ENCODE measurements at places on chromosomes 3 and 15.
A peak's percentile ranks its signal among the peaks of the same experiment; 100 is the strongest.

DNA sequence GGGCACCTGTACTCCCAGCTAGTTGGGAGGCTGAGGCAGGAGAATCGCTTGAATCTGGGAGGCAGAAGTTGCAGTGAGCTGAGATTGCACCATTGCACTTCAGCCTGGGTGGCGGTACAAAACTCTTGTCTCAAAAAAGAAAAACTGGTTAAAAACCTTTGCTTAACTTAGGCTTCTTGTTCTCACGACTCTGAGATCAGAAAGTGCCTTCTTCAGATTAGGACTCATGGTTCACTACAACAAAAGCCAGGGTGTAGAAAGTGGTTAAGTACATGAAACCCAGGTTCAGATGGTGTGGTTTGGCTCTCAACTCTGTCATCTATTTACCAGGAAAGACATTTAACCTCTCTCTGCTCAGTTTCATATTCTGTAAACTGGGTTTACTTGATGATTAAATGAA lies 168.4 kb downstream of the TUSC7 start:
- no peak for DNase-seq

- DNase-seq, result no peak
Observed at GRCh38 chr15:71627604-71628003, 182.8 kb upstream of the NR2E3 start.

DNA sequence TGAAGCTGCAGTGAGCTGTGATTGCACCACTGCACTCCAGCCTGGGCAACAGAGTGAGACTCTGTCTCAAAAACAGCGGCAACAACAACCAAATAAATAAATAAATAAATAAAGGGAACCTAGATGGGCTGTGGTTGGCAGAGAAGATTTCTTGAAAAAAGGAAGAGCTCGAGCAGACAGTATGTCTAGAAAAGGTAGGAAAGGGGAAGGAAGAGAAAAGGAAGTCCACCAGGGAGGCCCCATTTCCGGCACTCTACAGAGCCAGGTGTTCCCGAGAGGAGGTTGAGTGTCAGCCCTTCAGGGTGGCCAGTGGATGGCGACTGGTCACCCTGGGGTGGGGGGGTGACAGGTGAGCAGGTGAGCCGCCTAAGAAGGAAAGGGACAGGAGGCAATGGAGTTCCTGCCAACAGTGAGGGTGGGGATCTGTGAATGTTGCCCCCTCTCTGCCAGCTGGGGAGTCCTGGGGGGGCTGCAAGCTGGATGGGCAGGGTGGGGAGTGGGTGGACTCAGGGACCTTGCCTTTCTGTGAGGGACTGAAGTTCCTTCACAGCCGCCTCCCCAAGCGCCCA lies 14.8 kb downstream of the PAQR5 start:
- no peak for DNase-seq

- DNase-seq, result no peak
Observed at GRCh38 chr15:52710050-52710707, 31.0 kb upstream of the ATOSA start.

DNA sequence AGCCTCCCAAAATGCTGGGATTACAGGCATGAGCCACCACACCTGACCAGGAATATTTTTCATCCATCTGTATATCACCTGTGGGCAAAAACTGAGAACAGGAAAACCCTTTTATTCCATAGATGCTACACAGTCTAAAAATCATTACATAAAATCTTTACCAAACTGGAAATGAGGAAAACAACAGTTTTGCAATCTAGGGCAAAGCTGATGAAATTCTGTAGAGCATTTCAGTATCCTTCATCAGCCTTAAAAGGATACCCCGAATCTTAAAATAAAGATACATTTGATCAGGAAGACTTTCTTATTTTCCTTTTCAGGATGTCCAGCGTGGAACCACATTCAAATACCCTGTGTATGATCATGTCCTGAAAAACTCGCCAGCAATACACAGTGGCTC lies 7.1 kb downstream of the SIAH2 start:
- DNase-seq, result no peak

DNA sequence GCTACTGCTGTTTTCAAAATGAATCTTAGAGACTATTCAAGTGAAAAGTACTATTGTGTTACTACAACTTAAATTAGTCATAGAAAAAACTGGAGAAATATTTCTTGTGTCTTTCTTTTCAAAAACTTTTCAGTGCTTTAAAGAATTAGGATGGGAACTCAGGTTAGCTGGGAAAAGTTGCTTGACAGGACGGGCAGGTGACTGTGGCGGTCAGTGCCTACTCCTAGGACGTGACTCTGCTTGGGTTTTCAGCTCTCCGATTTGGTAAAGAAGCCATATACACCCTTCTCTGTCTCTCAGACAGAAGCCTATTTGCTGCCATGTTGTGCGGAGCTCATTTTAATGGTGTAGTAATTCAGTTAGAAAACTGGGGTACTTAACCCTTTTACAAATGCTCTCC lies 89.8 kb upstream of the CACNA2D3 start:
- DNase-seq, result no peak

DNA sequence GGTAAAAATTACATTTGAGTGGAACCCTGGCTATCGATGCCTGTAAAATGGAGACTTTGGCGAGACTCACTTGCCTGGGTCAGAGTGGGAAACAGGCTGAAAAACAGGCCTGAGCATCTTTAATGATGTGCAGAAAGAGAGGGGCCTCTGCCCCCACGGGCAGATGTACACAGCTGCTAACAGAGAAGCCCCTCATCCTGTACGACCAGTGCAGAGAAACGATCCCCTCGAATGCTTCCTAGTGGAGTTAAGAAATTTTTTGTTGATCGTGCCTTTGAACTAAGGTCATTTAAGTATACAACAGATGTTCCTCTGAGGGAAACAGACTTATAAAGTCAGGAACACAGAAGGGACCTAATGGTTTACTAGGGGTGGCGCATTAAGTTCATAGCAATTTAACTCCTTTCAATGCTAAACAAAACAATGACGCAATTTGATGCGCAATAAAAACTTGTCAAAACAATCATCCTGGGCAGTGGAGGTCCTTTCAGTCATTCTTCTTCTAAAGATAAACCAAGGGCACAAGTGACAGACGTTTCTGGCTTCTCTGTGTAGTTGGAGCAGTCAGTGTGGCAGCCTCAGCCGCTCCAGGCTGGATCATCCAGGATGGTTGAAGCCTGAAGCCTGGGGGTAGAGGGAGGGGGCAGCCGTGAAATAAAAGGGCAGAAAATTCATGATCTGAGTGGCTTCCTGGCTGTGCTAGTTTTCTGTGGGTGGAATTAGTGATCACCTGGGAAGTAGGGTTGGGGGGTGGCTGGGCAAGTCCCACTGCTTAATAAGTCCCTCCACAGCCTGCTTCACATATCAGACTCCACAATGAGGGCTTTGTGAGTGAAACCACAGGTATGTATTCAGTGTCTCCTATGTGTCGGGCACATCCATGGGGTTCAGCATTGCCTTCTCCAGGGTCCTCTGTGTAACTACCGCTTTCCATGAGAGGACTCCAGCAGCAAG lies 50.8 kb upstream of the MRPS22 start:
- DNase-seq, result no peak

GRCh38 chr3:124250053-124250452 lies 258.1 kb upstream of the ROPN1 start:
- DNase-seq, result no peak

GRCh38 chr15:78228356-78228996 lies 5.9 kb downstream of the ACSBG1 start:
- no peak for DNase-seq

DNA sequence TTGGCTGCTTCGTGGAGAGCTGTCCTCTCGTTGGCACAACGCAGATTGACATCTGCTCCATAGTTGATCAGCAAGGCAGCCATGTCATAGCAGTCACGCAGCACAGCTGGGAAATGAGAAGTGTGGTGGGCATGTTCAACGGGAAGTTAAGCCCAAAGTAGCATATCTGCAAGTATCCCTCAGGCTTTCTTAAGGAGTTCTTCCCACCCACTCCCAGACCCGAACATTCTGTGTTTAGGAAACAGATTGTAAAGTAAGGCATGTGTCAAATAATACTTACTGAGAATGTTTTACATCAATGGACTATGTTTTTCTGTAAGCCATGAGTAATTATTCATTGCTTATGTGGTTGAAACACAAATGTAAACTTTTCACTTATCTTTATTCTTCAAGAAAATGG lies 9.2 kb downstream of the ASB14 start:
- no peak for DNase-seq

GRCh38 chr3:122251428-122251827 lies 68.0 kb downstream of the CASR start:
- no peak for DNase-seq

DNA sequence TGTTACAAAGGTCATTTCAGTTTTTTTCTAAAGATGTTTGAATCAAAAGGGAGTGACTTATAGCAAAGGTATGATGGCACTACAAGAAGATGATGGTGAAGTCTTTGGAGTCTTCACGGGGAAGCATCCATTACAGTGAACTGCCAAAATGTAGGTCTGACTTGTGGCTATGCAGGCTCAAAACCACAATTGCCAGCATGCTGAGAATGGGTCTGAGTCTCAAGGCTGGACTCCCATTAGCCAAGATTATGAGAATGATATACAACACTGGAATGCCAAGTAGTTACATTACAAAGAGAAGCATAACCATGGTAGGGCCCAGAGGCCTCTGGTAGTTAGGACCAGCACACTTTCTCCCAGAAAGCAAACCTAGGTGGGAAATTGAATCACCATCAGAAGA lies 194.2 kb downstream of the MTHFS start:
- DNase-seq, result no peak

GRCh38 chr3:69141313-69141712 lies 18.9 kb upstream of the LMOD3 start:
- DNase-seq, result no peak

DNA sequence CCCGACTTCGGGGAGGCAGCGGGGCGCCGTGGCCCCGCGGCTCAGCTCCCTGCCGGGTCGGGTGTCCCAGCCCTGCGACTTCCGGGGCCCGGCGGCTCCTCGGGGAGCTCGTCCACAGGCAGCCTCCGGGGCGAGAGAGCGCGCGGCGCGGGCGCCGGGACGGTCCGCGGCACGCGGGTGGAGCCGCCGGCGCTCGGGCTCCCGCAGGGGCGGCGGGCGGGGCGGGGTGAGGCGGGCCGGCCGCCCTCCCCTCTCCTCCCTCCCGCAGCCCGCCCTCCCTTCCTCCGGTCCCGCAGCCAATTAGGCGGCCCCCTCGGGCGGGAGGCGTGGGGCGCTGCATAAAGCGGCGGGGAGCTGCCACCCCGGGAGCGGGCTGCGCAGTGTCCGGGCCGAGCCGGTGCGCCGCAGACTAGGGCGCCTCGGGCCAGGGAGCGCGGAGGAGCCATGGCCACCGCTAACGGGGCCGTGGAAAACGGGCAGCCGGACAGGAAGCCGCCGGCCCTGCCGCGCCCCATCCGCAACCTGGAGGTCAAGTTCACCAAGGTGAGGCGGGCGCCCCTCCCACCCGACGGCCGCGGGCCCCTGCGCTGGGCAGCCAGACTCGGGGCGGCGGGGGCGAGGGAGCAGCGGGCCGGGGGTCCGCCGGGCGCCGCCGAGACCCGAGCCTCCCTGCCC lies at the start of gene ALDH1A3:
ALDH1A3 (plus strand) TSS at position 368 of the 675 bp plus-strand sequence; CDS start at position 445, 77 bp downstream.
- no peak for DNase-seq

DNA sequence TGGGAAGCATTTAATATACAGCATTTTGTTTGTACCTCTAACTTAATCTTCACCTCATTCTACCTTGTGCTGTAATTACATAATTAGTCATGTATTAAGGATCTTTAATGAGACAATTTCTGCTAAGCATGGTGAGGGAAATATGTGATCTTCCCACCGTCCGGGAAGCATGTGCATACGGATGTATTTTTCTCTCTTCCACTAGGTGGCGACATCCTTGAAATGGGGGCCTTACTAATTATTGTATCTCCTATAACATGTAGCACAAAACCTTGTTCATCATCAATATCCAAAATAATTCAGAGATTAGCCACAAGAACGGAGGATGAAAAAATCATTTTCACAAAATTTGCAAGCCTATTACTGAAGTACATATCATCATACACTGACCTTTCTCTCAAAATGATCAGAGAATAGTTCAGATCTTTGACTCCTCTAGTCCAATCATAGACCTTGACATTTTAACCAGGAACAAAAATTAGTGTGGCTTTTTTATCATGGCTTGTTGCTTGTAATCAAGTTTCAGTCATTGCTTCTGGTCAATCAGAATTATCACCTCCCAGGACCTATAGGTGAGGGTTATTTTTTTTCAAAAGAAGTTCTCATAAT lies 148.9 kb upstream of the GBE1 start:
- DNase-seq, result peak; percentile 1

- no peak for DNase-seq
Observed at GRCh38 chr3:133106169-133106568, 68.0 kb downstream of the TMEM108 start.

DNA sequence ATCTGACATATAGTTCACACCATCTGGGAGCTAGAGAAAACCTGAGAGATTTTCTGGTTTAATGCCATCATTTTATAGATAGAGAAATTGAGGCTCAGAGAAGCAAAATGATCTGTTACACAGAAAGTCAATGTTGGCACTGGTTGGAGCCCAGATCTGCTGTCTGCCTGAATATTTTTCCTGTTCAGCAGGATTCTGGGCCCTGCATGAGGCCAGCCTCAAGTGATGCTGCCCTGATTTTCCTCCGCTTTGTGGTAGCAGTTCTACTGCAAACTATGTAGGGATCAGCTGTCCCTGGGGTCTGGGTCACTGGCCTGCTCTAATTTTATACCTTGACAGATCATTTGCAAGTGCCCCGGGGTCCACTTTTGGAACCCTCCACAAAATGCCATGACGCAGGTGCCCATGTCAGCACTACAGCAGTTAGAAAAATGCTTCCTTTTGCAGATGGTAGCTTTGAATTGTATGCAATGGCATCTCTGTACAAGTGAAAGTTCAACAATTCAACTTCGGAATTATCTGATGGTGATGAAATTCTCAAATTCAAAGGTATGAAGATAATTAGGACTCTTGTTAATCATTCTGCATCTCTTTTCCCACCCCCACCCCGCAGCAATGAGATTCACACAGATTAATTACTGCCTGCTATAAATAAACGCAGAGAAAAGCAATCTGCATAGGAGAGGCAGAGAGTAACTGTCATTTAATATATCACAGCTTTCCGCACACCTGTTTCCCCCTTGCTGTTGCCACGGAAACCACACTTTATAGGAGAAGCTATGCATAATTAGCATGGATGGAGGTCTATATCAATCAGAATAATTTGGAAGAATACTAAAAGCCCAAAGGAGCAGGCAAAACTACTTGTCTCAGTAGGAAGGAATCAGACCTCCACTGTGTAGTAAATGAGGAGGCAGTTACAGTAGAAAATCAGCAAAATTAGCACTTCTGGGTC lies 222.6 kb downstream of the PDCD6IP start:
- no peak for DNase-seq

- DNase-seq, result no peak
Observed at GRCh38 chr15:27671819-27672437, 427.2 kb downstream of the OCA2 start.

GRCh38 chr3:161171113-161171512 lies 50.0 kb upstream of the NMD3 start:
- DNase-seq, result no peak

- DNase-seq, result peak; percentile 99
Observed at GRCh38 chr15:45200001-45200798, 12.4 kb upstream of the SHF start.

GRCh38 chr3:120181632-120182031 lies 87.4 kb upstream of the GSK3B start:
- no peak for DNase-seq

DNA sequence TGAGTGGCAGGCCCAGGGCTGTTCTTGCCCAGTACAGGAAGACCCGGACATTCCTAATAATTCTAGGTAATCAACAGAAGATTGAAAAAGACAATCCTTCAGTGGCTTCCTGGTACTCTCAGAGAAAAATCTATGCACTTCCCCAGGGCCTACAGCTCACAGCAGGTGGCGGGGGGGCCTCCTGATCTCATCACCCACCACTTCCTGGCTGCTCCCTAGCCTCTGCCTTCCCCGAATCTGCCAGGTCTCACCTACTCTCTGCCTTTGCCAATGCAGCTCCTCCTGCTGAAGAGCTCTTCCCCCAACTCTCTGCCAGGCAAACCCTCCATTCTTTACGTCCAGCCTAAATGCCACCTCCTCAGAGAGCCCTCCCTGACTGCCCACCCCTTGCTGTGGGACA lies 37.5 kb downstream of the EHD4 start:
- DNase-seq, result peak; percentile 59

Measured in activated T-cell treated with anti-CD3 and anti-CD28 coated beads for 4 hours (primary cell).